ENCODE measurements at places on chromosomes 12 and 14.

DNA sequence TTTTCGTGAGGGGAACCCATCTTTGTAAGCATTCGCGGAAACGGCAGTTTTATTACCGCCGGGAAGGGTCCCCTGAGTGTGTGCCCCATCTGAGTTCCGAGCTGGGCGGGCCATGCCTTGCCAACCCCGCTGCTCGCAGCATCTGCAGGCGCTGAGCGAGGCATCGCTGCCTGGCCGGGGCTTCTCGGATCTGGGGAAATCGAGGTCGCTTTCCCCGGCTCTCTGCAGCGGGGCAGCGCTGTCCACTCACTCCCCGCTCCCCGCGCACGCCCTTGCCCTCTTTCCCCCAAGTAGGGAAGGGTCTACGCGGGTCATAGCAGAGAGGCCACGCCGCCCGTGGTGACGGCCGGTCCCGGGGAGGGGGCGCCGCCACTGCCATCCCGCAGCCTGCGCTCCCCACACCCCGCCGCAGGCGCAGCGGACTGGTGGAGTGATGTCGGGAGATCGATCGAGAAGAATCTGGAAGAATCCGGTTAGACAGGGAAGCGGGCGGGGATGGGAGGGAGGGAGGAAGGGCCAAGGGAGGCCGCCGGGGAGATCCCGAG is 507 bp upstream of the FKBP4 start:
- DNase-seq, result no peak

- no peak for DNase-seq
Measured at GRCh38 chr12:57455374-57456144, 452 bp downstream of the INHBE start.

- DNase-seq, result no peak
Measured at GRCh38 chr14:105060751-105061427, 4.3 kb downstream of the GPR132 start.

- no peak for DNase-seq
Measured at GRCh38 chr14:85468816-85469215, 61.1 kb upstream of the FLRT2 start.

- no peak for DNase-seq
Measured at GRCh38 chr12:110370732-110371231, 32.7 kb downstream of the ANAPC7 start.

DNA sequence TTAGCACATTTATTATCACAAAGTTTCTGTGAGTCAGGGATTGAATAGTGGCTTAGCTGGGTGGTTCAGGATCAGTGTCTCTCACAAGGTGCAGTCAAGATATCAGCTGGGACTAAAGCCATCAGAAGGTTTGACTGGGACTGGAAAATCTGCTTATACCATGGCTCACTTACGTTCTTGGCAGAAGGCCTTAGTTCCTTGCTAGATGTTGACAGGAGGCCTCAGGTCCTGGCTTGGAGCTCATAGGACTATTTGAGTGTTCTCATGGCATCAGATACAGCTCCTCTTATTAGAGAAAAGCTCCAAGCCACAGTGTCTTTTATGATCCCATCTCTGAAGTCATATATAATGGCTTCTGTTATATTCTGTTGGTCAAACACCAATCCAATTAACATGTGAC is 127.3 kb downstream of the SLC6A15 start:
- DNase-seq, result no peak

DNA sequence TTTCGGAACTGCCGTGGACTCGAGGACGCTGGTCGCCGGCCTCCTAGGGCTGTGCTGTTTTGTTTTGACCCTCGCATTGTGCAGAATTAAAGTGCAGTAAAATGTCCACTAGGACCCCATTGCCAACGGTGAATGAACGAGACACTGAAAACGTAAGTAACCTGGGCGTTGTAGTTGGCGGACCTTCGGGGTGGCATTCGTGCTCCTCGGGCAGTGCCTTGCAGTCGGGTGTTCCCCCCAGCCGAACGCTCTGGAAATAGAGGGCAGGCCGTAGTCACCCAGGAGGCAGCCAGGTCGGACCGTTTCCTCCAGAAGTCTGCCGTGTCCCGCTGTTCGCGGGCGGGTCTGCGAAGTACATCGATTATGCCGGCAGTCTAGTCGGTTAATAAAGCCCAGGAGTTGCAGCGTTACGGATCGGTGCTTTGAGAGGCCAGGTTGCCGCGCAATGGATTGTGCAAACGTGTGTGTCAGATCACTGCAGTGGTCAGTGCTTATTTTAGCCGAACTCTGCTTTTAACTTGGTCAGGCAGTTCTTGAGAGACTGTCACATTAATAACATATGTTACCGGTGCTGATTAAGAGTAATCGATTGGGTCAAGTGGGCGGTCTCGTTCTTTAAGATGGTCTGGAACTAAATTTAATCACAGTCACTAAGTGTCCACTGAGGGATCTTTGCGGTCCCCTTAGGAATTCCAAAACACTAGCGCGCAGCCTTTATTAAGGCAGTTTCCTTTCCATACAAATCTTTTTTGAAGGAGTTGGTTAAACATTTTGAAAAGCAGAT is 906 bp downstream of the MARK3 start:
- DNase-seq, result peak; percentile 47

DNA sequence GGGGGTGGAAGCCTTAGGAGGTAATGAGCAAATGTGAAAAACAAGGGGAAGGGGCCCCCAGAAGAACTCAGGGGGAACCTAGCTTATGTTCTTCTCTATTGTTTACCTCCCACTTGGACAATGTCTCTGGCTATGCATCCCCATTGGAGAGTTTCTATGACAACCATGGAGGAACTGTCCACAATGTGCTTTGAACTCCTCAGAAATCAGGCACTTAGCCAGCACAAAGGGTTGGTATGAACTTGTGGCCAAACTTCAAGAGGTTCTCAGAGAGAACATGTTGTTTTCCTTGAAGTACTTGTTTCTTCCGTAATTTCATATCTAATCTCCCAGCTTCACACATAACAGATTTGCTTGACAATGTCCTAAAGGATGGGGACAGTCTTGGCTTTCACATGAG is 202.8 kb upstream of the PELI2 start:
- DNase-seq, result no peak

GRCh38 chr12:125018356-125018755 is 24.9 kb downstream of the BRI3BP start:
- DNase-seq, result no peak

GRCh38 chr14:57492859-57493258 is 798 bp downstream of the CCDC198 start:
- no peak for DNase-seq

DNA sequence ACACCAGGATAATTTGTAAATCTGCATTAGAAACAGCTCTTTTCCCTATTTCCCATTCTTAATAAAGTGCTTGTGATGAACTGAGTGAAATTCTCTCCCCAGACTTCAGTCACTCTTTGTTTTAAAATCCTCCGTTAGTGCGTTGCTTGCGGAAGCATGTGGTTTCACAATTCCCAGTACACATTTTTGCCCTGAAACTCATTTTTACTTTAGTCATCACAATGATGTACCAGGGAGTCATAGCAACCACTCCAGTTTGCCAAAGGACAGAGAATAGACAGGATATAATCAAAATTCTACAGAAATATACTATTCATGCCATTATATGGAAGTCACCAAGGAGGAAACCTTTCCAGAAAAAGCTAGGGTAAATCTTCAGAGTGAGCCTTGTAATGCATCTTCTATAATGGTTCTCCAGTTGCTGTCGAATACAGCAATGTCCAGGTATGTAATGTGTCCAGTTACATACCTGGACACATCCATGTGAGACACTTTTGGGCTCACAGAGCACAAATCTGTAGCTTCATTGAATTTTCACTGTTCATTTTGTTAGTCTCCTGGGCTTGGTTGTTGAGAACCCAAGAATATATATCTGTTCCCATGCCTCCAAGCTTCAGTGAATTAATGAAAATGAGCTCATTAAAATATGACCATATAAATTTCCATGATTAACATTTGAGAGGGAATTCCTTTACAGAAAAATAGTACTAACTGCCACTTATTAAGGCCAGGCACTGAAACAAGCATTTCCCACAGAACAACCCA is 57.8 kb downstream of the GPR135 start:
- no peak for DNase-seq

GRCh38 chr12:54421175-54421878 is 2.3 kb upstream of the ITGA5 start:
- DNase-seq, result no peak

GRCh38 chr12:3107071-3107583 is 29.9 kb downstream of the TSPAN9 start:
- no peak for DNase-seq

DNA sequence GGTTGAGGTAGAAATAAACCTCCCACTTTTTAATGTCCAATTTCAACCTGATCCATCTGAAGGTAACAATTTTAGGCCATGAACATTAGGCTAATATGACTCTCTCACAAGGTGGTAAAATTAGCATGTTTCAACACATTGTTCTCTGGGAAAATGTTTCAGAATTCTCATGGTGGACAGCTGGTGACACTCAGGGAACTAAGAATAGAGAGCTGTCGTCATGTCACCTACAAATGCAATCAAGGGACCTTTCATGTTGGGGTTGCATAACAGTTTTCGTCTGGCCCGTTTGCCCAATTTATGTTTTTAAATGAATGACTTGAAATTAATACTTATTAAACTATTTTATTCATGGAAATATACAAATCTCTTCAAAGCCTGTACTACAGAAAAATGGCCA is 180.7 kb upstream of the PRICKLE1 start:
- DNase-seq, result no peak

GRCh38 chr12:82383930-82384552 is 25.7 kb downstream of the METTL25 start:
- DNase-seq, result no peak

DNA sequence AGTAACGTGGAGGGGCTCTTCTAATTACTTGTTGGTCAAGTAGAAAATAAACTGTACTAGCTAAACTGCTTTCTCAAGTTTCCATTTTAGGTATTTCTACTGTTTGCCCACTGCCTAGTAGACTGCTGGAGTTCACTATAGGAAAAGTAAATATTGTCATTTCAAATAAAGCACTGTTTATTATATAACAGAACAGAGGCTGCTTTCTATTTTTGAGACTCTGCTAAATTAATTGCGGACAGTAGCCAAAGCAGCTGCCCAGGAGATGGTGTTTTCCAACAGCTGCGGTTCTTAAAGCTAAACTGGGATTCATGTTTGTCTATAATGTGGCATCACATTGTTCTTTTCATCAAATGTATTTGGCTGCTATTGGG is 15.9 kb upstream of the SIX1 start:
- DNase-seq, result no peak

Measured in hematopoietic multipotent progenitor cell treated with erythropoietin and hydrocortisone succinate and interleukin-3 and kit ligand, for 15 days (in vitro differentiated cells).